ENCODE measurements at places on chromosomes 1 and 21.
A peak's percentile ranks its signal among the peaks of the same experiment; 100 is the strongest.

- DNase-seq = no peak
These were observed 1107.5 kb upstream of the B3GALT2 start for GRCh38 chr1:194293851-194294405.

DNA sequence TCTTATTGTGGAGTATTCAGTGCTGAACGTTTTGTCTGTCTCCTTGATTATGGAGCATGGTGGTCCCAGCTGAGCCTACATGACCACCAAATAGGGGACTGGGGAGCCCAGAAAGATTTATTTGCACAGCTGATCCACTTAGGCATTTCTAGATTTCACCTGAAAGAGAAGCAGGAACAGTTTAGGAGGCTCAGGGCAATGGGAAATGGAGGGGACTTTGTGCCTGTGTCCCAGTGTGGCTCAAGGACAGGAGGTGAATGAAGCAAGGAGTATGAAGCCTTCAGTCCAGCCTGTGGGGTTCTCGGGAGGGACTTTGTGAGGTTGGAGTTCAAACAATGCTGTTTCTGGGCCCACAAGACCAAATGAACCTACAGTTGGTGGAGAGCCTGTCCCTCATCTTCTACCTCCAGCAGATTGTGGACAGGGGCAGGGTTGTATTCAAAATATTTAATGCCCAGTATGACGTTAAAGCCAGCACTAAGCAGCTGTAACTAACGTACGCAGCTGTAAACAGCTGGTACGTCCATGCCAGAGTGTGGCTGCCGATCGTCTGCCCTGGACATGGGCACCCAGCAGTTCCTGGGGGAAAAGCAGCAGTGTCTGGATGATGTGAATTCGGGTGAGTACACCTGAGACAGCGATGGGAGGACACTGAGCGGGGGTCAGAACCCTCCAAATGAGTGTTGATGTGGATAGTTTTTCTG is 164.9 kb upstream of the RAB4A start:
- no peak for DNase-seq

GRCh38 chr1:192678099-192678498 is 42.2 kb downstream of the RGS13 start:
- DNase-seq = no peak

DNA sequence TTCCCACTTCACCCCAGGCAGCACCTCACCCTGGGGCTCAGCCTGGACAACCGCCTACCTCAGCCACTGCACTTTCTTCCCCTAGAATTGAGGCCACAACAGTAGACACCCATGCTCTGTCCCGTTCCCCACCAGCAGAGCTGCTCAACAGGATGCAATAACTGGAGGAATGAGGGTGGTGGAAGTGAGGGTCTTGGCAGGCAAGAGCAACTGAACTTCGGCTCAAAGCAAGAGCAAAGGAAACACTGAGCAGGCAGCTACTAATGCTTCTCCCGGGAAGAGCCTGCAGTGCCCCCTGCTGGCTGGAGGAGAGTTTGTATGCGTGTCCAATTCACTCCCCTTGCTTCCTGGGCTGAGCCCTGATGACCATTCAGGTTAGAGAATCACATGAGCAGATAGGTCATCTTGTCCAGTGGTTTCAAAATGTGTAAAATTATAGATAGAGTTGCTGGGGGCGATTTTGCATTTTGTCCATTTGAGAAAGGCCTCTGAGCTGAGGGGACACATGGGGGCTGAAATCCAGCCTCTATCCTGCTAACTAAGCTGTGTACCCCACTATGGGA is 13.9 kb downstream of the NT5C1A start:
- DNase-seq = peak; percentile 84

DNA sequence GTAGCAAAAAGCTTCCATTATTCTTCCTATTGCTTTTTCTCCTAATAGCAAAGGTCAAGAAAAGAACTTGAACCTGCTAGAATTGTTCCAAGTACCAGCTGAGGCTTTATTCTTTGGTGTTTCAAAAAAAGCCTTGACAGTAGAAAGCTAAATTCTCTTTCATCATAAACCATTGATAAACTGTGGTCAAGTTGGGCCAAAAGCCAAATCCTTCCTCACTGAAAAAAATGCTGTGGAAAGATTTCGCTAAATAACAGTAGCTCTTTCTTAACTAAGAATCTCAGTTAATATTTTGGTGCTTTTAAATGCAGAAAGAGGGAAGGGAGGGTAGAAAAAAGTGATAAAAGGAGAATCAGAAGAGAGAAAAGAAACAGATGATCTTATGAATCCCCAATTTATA is 14.0 kb upstream of the JAM2 start:
- DNase-seq = no peak

DNA sequence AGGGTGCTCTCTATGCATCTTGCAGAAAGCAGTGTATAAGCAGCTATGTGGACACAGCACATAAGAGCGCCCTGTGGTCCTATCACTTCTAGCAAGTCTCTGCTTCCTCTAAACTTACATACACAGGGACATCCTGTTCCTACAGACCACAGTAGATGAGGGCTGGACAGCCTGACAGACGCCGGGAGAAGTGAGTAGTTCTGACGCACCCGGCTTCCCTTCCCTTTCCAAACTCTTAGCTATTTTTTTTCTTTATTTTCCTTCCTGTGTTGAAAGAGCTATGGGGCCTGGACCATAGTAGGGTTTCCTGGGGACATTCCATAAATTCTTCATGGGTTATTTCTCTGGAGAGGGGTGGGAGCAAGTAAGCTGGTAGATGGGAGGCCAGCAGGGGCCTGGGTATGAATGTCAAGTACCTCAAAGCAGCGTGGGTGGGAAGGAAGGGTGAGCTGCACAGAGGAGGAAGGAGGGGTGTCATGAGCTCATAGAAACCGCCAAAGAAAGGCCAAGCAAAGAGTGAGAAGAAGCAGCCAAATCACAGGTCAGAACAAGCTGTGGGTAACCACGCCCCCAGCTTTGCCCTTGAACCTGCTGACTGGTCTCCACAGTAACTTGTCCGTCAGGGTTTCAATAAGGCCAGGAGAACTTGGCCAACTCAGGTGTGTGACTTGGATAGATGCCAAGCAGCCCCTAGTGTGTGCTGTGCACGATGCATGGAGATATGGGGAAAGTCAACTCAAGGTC is 36.6 kb downstream of the PLXNA2 start:
- peak; percentile 36 for DNase-seq

DNA sequence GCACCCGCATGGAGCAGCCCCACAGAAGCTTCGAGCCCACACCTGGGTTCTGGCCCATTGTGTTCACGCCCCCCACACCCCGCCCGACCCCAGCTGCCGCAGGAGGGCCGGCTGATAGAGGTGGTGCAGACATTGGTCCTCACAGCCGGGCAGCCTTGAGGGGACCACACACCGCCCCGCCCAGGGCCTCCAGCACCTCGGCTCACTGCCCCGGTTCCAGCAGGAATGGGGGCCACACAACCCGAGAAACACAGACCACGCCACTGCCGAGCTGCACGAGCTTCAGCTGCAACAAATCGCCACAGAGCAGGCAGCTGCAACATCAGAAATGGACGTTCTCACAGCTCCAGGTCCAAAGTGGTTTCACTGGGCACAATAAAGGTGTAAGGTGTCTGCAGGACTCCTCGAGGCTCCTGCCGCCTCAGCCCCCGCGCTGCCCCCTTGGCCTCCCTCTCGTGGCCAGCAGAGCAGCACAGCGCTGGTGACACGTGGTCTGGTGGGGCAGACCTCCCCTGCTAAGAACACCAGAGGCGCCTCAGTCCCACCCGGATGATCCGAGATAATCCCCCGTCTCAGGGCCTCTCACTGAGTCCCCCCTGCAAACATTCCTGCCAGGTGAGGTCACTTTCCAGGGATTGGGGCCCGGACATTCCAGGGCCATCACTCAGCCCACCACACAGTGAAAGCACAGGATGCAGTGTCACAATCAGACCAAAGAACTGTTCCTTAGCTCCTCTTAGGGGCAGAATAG is 62.3 kb upstream of the ADARB1 start:
- no peak for DNase-seq

DNA sequence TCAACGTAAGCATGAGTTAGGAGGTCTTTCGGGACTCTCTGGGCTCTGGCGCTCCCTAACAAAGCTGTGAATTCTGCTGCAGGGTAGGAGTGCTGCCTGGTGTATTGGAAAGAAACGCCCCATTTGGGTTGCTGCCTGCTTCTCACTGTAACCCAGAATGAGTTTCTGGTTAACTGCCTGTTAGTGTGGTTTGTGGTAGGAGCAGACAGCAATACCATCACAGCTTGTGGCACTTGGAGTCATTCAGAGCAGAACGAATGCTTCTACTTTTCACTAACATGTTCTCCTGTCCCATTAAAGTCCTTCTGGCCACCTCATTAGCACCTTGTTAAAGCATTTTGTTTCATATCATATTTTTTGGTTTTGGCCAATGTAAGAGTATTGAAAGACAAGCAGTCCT is 18.1 kb downstream of the MAP3K7CL start:
- peak; percentile 2 for DNase-seq

DNA sequence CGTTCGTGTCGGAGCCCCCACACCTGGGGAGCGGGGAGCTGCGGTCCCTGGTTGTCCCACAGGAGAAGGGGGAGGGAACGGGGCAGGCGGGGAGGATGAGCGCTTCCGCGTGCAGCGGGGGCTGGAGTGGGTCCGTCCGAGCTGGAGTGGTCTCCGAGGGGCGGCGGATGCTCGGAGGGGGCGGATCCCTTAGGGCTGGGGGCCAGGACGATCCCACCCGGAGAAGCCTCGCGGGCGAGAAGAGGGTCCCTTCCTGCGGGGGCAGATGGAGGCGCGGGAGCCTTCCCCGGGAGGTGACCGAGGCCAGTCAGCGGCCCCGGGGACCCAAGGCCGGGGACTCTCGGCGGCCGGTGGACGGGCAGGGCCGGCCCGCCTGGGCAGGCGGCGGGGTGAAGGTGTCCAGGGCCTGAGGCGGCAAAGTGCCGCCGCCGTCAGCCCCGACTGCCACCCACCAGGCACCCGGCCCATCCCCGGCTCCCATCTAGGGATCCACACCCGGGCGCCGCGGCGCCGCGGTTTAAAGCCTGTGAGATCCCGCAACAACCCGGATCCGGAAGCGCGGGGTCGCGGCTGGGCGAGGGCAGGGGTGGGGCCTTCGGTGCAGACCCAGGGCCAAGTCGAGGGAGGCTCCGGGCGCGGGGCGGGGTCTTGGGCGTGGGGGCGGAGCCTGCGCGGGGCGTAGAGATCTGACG is 5.3 kb upstream of the CCDC27 start:
- no peak for DNase-seq

DNA sequence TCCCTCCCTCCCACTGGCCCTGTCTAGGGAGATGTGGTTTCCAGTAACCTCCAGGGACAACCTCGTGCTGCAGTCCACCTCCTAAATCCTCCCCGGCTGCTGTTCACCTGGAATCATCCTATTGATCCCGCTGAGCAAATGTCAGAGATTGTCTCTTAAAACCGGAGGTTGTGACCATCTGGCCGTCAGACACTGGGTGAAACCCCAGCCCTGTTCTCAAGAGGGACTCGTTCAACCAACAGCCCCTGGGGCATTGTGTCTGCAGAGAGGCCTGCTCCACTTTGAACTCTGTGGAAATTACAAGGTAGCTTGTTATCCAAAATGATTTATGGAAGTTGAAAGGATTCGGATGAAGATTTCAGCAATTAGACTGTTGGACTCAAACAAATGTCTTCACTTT is 498.0 kb downstream of the MATN1 start:
- DNase-seq = no peak

DNA sequence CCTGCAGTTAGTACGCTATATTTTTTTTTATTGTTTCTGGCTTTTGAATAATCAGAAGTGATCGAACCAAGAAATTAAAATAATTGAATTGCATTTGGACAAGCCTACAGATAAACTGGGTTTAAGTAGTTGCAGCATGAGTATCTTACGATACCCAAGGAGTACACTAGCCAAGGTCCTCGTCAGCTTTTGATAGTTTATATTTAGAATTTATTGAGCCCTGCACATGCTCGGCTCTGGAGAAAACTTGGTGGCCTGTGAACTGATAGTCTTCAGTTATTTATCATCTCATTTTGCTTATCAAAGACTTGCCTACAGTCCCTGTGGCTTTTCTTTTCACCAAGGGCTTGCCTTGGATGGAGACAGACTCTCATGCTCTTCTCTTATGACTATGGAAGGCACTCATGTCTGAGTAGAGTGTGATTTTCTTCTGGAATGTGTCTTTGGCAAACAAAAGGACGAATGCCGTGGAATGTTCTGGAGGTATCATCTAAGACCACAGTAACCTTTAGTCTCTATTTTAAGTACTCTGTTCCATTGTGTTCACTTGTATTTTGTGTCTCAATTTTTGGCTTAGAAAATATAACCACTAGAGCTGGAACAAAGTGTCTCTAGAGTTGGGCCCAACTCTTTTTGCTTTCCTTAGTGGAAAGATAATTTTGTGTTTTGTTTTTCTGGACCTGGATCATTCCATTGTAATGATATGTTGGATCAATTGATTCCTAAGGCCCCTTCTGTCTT is 35.9 kb downstream of the BCL9 start:
- no peak for DNase-seq

- DNase-seq = no peak
These were observed 10.0 kb downstream of the EDARADD start for GRCh38 chr1:236403905-236404696.

DNA sequence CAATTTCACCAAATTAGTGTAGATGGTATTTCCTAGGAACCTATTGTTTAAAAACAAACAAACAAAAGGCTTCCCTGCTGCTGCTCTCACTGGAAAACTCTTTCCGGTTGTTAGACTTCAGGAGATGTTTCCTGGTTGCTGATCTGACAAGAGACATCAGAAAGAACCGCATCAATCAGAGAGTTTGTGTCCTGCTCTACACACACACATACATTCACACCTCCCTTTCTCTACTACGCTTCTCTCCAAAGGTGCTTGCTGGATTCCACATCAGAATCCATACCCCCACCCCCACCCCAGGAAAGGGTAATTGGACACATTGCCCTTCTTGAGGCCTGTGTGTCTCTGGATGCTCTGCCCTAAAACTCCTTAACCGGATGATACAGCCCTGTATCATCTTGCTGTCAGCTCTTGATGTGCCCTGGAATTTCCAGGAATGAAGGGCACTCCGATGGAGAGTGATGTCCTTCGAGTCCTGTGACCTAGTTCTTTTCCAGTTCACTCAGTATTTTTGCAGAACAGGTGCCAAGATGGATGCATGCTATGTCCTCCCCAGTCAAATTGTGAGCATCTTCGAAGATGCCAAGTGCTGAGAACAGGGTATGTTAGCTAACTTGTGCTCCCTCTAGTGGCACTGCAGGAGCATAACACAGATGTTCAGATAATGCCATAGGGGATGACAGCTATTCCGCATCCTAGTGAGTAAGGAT is 113.7 kb upstream of the SLC35F3 start:
- DNase-seq = peak; percentile 64

GRCh38 chr1:54439550-54440223 is 33.5 kb upstream of the SSBP3 start:
- no peak for DNase-seq
